ENCODE measurements at places on chromosomes 2 and 18. TPM values are rescaled to one million over a fixed set of nuclear protein-coding genes. Genes with fewer than 3 reads are reported as not detected.
A peak's percentile ranks its signal among the peaks of the same experiment; 100 is the strongest.

GRCh38 chr2:53694096-53694771, 73.4 kb upstream of the CHAC2 start:
- H3K4me3 ChIP-seq = no peak overlapping the region
- no peaks in the 10 kb centered on the region for H3K36me3 ChIP-seq
- H3K27ac ChIP-seq = no peak overlapping the region
- DNase-seq = no peak

DQX1 gene
- 59.2 TPM for polyA plus RNA-seq

DNA sequence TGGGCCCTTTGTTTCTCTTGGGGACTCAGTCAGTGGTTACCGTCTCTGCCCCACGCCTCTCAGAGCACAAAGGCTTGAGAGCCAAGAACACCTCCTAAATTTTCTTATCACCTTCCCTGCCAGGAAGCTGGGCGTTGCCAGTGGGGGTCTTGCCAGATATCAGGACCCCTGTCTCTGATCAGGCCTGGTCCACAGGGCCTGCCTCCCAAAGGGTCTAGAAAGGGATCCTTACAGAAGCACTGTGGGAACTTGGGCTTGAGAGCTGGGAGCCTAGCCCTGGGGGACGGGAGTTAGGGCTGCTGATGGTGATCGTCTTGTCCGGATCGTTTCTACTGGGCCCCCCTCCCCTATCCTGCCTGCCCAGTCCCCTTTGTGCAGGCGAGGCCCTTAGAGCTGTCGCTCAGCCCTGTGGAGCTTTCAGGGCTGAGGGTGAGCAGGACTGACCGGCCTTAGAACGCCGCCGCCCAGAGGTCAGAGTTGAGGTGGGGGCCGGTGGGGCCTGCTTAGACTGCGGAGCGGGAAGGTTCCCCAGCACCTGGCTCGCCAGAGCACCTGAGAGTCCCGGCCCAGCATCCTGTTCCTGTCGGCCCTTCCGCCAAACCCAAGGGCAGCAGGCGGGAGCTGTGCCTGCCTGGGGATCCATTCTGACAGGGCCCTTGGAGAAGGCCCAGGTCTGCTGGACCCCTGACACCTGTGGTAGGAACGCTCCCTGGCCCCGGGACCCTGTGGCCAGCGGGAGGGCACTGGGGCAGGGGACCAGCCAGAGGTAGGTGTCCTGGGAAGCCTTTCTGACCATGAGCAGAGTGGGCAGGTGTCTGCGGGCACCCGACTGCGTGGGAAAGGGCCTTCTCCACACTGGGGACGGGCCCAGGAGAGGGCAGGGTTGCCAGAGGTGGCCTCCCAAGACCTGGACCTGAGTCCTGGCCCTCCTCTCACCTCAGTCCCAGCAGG, 956 bp downstream of the ESPNL start:
- no peak overlapping the region for H3K4me3 ChIP-seq
- no peak overlapping the region for H3K27ac ChIP-seq
- no peaks in the 10 kb centered on the region for H3K27me3 ChIP-seq
- DNase-seq = no peak
- peaks cover 3% of the 10 kb centered on the region for H3K4me1 ChIP-seq
- H3K36me3 ChIP-seq = peaks cover 18% of the 10 kb centered on the region

VIL1 gene
- 678 TPM for polyA plus RNA-seq

- no peak overlapping the region for H3K4me3 ChIP-seq
- no peak overlapping the region for H3K27ac ChIP-seq
- peaks cover 3% of the 10 kb centered on the region for H3K36me3 ChIP-seq
- no peaks in the 10 kb centered on the region for H3K4me1 ChIP-seq
Measured at GRCh38 chr2:207619764-207620203, 5.4 kb downstream of the METTL21A start.

DNA sequence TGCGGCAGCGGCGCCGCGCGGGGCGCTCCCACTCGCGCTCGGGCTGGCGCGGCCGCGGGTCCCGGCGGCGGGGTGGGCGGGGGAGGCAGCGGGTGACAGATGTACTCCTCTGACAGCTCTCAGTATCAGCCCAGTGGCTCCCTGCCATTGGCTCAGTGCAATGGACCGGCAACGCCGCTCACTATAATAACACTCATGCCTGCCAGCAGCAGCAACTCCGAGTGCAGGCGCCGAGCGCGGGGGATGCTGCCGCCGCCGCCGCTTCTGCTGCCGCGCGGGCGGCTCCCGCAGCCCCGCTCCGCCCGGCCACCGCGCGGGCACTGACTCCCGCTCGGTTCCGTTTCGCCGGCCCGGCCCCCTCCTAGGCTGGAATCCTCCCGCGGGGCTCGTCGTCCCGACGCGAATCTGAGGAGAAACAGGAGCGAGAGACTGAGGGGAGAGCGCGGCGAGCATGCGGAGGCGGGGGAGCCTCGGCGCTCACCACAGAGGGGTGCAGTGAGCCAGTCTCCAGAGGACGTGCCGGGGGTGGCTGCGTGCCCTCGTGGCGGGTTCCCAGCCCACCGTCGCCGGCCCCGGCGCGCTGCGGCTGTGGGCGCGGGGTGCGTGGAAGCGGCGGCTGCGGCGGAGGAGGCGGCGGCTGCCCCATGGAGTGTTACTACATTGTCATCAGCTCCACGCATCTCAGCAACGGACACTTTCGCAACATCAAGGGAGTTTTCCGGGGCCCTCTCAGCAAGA, at the start of gene ZNF804A:
TSS of gene ZNF804A (plus strand) at position 214 of the 738 bp plus-strand sequence. CDS start at position 645, 431 bp downstream.
- peak within 1 kb of the TSS; percentile 61 for H3K27ac ChIP-seq
- H3K27me3 ChIP-seq = peaks cover 16% of the 10 kb centered on the region
- DNase-seq = peak; percentile 38
- no peaks in the 10 kb centered on the region for H3K36me3 ChIP-seq

DNA sequence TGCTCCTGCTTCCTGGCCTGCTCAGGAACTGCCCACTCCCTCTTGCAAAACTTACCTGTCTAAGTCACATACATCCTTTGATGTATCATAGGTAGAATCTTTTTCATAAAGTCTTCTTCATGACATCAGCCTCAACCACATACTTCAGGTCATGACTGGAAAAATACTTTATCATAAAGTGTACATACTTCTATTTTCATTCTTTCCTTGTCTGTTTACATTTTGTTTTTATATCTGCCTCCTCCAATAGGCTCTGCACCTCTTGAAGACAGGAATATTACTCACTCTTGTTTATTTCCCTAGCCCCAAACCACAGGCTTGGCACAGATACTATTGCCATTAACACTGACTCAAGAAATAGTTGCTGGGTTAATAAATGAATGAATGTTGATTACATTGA, 43.6 kb upstream of the ZNF804A start:
- H3K27ac ChIP-seq = no peak overlapping the region
- H3K36me3 ChIP-seq = no peaks in the 10 kb centered on the region
- H3K4me3 ChIP-seq = no peak overlapping the region

- H3K4me3 ChIP-seq = no peak overlapping the region
- no peaks in the 10 kb centered on the region for H3K27me3 ChIP-seq
- H3K4me1 ChIP-seq = no peaks in the 10 kb centered on the region
- DNase-seq = no peak
- H3K36me3 ChIP-seq = no peaks in the 10 kb centered on the region
Measured at GRCh38 chr2:206457188-206457634, 13.9 kb downstream of the ADAM23 start.

NEURL3 gene
- 6.2 TPM for polyA plus RNA-seq

DNA sequence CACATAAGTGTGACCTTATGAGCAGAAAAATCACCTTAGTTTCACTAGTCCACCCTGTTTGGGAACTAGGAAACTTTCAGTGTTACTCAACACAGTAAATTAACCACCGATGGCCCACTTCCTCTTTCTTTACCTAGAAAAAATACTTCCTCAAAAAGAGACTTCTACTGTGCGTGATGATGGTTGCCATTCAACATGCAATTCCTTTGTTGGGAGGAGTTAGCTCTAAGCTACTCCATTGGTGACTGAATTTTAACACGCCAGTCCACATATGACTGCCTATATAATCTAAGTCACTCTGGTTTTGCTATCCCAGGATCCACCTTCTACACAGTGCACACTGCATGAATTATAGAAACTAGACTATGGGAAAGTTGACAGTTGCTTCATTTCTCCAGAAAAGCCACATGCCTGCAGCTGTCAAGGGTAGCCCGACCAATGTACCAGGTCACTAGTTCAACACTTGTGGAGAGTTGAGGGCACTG, 47.8 kb upstream of the REG3G start:
- no peaks in the 10 kb centered on the region for H3K27me3 ChIP-seq
- no peak for DNase-seq
- no peak overlapping the region for H3K4me3 ChIP-seq
- no peak overlapping the region for H3K27ac ChIP-seq
- peaks cover 3% of the 10 kb centered on the region for H3K4me1 ChIP-seq

DNA sequence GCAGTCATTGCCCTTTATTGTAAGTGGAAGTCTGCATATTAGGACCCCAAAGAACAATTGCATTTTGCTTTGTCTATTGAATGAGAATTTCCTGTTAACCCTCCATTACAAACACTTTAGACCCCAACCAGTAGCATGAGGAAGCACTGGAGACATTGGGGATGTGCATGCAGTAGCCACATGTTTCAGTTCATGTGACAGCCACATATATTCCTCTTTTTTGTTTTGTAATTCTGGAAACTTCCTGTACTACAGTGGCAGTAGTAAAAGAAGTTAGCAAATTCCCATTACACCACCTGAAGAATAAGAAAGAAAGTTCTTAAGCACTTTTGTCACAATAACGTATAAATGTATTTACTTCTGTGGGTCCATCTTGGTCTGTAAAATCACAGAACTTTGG, 281.1 kb upstream of the SLC14A2 start:
- H3K27ac ChIP-seq = no peak overlapping the region
- H3K36me3 ChIP-seq = no peaks in the 10 kb centered on the region
- DNase-seq = no peak
- H3K4me1 ChIP-seq = no peaks in the 10 kb centered on the region
- no peaks in the 10 kb centered on the region for H3K27me3 ChIP-seq

GLI2 gene
- not detected for polyA plus RNA-seq

DNA sequence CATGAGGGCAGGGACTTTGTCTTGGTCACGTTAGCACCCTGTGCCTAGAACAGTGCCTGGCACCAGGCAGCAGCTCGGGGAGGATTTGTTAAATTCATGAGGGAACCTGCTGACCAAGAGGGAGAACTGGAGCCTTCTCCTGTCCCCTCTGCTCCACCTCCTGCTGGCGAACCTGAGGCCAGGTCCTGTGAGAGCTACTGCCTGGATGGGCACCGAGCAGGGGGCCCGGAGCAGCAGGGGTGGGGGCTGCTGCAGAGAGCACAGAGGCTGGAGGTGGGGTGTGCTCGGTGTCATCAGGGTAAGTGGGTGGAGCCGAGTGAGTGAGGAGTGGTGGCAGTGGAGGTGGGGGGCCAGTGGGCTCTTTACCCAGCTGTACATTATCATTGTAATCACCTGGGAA, 52.1 kb upstream of the FAHD2A start:
- H3K4me3 ChIP-seq = no peak overlapping the region
- no peak overlapping the region for H3K27ac ChIP-seq
- H3K36me3 ChIP-seq = no peaks in the 10 kb centered on the region
- DNase-seq = no peak
- no peaks in the 10 kb centered on the region for H3K4me1 ChIP-seq
- peaks cover 4% of the 10 kb centered on the region for H3K27me3 ChIP-seq

All from small intestine (tissue), 16 donors.